ENCODE measurements at places on chromosomes 1 and 21. TPM values are rescaled to one million over a fixed set of nuclear protein-coding genes. Genes with fewer than 3 reads are reported as not detected.

DNA sequence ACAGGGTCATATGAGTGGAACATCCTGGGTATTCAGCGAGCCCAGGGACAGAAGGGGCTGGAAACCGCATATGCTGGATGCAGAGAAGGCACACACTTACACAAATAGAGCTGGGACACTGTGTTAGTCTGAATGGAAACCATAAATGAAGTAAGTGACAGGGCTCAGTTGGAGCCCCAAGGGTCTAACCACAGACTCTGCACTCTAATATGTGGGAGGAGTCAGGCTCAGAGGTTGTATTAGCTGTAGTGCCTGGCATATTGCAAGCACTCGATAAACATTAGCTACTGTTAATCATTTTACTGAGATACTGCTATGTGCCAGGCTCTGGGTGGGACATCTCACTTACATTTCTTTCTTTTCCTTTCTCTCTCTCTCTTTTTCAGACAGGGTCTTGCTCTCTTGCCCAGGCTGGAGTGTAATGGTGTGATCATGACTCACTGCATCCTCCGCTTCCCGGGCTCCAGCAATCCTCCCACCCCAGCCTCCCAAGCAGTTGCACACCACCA, 6.5 kb upstream of the OLIG1 start:
- no peak for DNase-seq

CHRM3 gene
- 0.12 TPM for polyA plus RNA-seq

ANGPTL1 gene
- not detected for polyA plus RNA-seq

PRMT2 gene
- 116 TPM for polyA plus RNA-seq

RAB4A gene
- 25.9 TPM for polyA plus RNA-seq

DNA sequence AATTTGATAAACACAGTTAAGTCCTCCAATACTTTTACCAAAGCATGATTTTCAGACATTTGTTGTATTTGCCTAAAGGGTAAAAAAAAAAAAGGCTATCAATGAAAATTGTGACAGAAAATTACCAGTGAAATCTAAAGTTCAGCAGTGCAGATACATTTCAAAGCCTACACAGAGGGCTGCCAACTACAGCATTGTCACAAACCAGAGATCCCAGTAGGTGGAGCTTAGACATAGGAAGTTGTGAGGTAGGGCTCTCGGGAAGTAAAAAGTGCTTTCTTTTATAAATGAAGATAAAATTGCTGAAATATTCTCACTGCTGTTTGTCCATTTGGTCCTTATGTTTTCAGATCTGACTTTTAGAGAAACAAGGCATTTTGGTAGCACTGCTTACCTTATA, 123.0 kb downstream of the DYRK1A start:
- no peak for DNase-seq

DNA sequence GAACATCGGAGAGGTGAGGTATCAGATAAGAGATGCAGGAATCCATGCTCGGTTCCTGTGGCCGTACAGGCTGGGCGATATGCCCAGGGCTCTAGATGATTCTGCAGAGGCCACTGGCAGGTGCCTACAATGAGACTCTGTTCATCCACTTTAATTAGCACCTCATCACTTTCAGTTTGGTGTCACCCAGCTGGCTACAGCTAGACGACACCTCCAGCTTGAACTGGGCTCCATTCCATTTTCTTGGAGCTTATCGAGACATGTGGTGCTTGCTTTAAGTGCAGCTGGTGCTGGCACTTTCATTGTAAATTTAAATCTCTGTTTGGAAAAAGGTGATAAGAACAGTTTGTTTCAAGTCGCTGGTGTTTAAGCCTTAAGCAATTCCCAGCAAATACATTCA, 322.5 kb upstream of the ADGRL2 start:
- no peak for DNase-seq

- no peak for DNase-seq
Observed at GRCh38 chr1:23424293-23425192, at the start of gene TCEA3. TCEA3 (minus strand) TSS chr1:23424748; CDS start chr1:23424633, 115 bp downstream.

DNA sequence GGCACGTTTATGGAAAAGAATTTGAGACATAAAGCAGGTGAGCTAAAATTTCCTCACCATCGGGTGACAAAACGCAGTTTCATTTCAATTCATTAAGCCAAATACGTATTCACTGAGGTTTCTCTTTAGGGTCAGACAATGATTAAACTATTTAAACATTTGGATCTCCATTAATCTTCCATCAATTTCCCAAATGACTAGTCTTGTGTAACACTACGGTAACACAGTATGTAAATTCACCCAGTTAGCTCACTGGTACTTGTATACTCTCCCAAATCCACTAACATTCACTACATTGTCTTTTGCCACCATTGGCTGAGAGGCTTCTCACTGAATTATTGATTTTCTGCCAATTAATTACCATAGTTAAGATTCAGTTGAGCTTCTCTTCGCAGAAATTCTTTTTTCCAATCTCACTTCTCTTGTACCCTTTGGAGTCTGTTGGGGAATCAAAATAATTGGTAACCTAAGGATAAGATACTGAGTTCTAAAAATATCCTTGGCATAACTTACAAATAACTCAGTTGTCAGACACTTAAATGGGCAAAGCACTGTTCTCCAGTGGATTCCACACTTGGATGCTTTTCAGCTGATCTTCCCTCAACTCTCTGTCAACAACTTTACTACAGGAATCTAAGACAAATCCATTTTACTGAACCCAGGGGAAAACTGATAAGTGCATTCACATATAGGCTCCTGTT, 40.7 kb downstream of the SIPA1L2 start:
- no peak for DNase-seq

KLF17 gene
- polyA plus RNA-seq, result 0.01 TPM

KIF17 gene
- polyA plus RNA-seq, result 0.41 TPM

- DNase-seq, result no peak
Observed at GRCh38 chr1:108722292-108722691, 9.6 kb downstream of the FNDC7 start.

DNA sequence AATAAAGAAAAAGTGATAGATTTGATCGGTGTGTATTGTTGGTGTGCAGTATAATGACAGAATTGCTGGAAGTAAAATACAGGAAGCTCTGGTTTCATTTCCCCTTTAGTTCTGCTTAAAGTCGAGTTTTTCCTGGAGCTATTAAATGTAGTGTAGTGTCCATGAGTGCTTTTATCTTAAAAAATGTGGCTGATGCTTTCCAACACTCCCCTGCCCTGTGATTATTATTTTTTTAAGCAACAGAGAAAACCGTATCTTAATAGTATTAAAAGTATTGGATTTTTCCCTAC, 1.1 kb downstream of the LGALS8 start:
- DNase-seq, result no peak

DNA sequence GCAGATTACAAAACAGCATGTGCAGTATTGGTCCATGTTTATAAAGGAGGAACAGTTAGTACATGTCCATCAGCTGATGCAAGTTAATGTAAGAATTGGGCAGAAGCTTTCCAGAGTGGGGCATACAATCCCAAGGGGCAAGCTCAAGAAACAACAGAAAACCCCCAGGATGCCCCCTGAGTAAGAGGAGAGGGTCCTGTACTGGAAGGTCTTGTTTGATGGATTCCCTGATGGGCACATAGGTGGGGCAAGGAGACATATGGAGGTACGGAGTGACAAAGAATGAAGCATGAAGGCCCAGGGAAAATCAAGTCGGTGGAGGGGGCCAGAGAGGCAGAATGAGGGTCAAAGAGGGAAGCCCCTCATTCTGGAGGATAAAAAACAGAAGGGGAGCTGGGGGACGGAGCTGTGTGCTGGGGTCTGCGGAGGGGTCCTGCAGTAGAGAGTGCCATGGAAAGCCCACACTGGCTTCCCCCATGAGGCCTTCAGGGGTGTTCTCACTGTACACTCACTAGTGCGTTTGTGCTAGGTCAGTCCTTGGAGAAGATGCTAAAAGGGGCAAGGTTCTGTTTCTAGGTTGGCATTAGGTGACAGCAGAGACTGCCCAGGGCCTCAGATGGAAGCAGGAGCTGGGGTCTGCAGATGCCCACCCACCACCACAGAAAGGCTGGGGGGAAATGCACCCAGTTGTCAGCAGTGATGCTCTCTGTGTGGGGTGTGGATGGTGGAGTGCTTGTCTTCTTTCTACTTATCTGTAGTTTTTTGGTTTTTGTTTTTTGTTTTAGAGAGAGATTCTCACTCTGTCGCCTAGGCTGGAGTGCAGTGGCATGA, 12.5 kb upstream of the MATN1 start:
- no peak for DNase-seq

A3GALT2 gene
- polyA plus RNA-seq, result not detected

AJAP1 gene
- 3.0 TPM for polyA plus RNA-seq

DNA sequence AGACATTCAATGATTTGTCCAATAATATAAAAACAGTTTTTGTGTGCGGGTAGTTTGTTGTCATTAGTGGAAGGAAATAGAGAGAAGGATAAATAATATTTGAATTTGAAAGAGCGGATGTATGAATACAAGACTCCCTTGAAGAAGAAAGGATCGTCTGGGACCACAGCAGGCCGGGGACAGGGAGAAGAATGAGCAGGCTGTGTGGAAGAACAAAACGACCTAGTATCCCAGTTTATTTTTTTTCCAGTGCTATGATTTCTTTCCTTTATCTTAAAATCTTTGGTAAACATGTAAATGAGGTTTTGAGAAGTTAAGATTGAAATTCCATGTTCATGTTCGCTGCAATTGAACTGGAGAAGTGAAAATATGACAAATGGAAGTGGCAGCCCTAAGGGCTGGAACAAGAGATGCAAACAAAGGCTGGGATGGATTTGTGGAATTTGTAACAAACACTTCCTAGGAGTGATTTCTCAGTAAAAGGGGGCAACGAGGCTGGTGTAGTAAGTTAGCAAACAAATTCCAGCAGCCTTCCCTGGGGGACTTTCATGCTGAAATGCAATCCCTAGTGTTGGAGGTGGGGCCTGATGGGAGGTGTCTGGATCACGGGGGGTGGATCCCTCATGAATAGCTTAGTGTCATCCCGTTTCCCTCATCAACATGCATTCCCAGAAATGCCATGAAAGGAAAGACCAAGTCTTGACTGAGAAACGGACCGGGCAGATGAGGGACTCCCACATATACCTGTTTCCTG, 10.2 kb upstream of the IFI16 start:
- DNase-seq, result peak; percentile 63

INSRR gene
- not detected for polyA plus RNA-seq

GRCh38 chr1:225651376-225651871, 1.5 kb downstream of the ENAH start:
- DNase-seq, result peak; percentile 63

GCSAML gene
- not detected for polyA plus RNA-seq

- DNase-seq, result no peak
Observed at GRCh38 chr21:35517865-35518264, 468.8 kb upstream of the RUNX1 start.

TEX38 gene
- polyA plus RNA-seq, result not detected

DNA sequence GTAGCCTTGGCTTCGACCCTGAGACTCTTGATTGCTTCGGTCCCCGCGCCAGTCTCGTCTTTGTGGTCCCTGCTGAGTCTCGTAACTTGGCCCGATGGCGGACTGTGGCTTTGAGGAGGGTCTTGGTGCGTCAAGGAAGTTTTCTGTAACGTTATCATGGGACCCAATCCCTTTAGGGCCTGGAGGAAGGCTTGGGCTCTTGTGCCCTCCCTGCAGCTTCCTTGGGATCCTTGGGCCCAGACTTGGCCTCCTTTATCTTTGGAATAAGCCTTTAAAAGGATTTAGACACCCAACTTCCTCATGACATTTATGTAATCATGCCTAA, 371 bp downstream of the ZMPSTE24 start:
- DNase-seq, result no peak

DNA sequence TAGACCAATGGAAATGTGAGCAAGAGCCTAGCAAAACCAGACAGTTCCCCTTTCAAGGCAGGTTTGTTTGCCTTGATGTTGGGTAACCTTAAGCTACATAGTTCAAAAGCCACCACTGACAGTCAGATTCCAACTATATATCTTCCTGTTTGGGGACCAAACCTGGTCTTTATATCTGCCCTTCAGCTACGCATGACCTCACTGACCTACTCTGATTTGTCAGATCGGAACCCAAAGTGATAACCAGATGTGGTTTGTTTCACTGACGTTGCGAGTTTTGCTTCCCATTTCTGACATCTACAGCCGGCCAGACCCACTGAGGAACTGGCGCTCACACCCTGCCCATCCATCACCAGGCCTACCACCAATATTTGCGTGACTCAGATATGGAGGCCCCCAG, 361.1 kb upstream of the CHRM3 start:
- DNase-seq, result no peak

AIM2 gene
- 0.08 TPM for polyA plus RNA-seq

- DNase-seq, result no peak
Observed at GRCh38 chr1:114473796-114474195, 37.2 kb downstream of the TRIM33 start.

GRCh38 chr1:153932156-153933131, 9.7 kb upstream of the GATAD2B start:
- no peak for DNase-seq

DNA sequence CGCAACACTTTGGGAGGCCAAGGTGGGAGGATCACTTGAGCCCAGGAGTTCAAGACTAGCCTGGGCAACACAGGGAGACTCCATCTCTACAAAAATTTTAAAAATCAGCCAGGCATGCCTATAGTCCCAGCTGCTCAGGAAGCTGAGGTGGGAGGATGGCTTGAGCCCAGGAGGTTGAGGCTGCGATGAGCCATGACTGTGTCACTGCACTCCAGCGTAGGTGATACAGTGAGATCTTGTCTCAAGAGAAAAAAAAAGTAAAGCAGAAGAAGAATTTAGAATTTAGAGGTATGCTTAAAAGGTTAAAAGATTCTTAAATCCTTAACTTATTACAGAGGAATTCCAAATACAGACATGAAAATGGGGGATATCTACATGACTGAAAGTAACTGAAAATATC, 79.5 kb downstream of the SMYD3 start:
- DNase-seq, result peak; percentile 71

KCND3 gene
- polyA plus RNA-seq, result 0.12 TPM

GRCh38 chr1:160357286-160358002, 9.4 kb upstream of the NHLH1 start:
- no peak for DNase-seq

DNA sequence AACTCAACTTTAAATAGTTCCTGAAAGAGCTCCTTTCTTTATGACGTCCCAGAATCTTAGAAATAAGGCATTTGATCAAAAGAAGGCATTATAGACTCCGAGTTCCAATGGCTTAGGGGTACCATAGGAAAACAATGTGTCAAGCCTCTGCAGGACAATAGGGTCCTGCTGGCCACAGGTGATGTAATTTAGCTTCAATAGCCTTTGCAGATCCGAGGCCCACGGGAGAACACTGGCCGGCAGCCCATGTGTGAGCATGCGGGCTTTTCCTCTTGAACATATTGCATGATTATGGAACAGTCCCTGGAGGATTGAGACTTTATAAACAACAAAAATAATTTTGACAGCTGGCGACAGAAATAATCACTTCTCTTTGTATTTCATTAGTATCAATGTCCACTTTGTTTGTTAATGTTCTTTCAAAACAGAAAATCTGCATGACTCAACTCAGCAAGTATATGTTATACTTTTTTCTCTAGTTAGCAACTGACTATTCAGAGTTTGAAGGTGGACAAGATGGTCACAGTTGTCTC, 49.0 kb upstream of the NR5A2 start:
- DNase-seq, result no peak

DNA sequence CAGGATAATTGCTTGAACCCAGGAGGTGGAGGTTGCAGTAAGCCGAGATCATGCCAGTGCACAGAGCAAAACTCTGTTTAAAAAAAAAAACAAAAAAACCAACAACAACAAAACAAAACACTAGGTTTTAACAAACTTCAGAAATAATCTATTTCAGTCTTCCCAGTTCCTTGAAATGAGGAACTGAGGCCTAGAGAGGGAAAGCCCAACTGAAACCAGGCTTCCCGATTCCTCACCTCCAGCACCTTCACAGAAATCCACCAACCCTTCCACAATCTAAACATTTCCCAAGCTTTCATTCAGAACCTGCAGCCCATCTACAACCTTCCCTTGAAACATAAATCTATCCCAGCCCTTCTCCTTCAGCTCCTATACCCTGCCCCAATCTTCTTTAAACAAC, 612 bp upstream of the CD52 start:
- DNase-seq, result no peak

ABCG1 gene
- polyA plus RNA-seq, result 2.7 TPM

All from mammary epithelial cell (primary cell).